Stimulated activated CD8-positive, alpha-beta memory T cell treated with anti-CD3 and anti-CD28 coated beads, Interleukin-4, amount 100 ng/mL, for 4 hours (primary cell): ENCODE measurements at places on chromosomes 12 and 14.

DNA sequence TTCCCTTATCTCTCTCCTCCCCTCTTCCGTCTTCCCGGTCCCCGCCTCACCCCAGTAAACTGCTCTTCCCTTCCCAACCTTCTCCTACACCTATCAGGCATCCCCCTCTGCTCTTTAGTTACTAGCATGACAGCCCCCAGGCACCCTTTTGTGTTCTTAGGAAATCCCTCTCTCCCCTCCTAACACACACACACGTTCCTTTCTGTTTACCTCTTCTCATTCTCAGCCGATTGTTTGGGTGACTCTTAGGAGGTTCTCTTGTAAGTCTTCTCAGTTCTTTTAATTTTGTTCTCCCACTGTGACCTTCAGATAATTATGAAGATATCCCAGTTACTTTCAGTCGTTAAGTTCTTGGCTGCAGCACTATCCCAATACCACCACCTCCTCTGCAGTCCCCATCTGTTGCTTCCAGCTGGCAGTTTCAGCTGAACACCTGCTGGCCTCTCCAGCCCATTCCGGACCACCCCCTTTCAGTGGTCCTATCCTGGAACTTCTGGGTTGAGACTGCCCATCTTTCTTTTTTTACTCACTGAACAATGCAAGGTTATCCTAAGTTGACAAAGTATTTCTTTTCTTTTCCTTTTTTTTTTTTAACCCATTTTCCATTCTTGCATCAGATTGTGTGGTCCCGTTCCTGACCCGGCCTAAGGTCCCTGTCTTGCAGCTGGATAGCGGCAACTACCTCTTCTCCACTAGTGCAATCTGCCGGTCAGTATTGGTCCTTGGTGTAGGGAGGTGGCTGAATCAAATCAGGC is 711 bp downstream of the MARS1 start:
- no peak for DNase-seq

DNA sequence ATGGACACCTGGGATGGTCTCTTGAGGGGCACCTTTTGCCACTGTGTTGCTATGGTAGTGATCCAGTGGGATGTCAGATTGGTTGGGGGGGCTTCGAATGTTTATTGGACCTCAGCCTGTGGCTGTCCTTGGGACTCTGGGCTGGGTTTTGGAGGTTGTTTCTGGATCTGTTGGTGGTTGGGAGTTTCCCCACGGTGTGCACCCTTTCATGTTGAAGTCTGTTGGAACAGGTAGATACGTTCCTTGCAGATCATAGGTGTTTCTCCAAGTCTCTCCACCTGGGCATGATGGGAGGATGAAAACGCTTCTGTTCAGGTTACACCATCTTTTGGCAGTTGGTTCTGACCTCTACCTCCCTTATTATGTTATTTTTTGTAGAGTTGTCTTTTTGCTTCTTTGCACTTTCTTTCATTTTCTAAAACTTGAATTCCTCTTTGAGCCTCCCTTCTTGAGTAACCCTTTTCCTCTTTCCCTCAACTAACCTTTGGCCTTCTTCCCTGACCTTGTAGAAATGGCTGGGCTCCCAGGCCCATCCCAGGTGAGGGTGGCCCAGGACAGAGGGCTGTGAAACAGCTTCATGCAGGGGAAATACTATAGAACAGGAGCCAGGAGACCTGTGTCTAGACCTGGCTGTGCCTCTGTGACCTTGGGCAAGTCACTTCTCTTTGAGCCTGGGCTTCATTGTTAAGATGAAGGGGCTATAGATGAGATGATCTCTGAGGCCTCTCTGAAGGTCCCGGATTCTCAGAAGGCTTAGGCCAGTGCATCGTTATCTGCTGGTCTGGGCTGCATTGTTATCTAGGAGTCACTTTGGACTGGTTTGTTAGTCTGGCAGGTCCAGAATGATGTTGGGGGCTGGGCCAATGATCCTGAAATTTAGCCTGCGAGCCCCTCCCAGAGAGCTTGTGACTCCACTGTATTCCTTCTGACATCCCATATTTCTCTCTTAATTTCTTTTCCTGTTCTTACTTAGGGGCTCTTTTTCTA is 2.0 kb downstream of the ATN1 start:
- no peak for DNase-seq

DNA sequence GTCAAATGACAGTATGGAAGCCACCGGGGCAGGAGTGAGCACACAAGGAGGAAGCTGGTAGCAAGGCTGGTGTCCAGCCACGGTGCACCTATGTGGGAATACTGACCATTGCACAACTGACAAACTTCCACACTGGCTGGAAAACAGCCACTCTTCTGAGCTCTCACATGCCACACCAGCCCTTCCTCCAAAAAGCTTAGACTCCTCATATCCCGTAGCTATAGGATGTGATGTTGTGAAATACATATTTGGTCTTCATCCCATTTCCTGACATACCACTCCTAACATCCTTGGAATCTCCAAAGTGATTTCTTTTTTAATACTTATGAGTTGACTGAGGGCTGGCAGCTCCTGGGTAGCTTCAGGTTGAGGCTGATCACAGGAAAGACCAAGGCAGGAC is 103.6 kb downstream of the NTF3 start:
- no peak for DNase-seq

DNA sequence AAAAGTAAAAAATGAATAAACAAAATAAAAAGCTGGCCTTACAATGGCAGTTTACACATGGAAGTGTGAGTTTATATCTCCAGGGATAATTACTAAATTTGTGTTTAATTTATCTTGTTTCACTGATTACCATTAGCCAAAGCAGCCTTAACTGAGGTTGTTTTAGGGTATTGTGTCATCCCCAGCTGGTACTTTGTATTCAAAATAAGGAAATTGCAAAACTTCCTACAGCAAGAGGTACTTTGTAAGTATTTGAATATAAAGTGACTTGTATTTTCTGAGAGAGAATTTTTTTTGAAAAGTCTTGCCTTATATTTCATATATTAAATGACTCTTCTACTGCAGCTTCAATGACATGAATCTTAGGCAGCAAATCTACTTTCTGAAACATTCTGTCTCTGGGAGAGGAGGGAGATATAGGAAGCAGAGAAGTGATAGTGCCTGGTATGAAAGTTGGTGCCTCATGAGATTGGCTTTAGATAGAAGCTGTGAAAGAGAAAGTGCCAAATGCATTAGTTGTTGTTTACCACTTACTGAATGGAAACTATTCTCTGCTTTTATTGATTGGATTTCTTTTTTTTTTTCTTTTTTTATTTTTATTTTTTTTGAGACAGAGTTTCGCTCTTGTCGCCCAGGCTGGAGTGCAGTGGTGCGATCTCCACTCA is 6.7 kb downstream of the FNTB start:
- no peak for DNase-seq

GRCh38 chr14:77270361-77271112 is 469 bp downstream of the NGB start:
- DNase-seq = no peak

DNA sequence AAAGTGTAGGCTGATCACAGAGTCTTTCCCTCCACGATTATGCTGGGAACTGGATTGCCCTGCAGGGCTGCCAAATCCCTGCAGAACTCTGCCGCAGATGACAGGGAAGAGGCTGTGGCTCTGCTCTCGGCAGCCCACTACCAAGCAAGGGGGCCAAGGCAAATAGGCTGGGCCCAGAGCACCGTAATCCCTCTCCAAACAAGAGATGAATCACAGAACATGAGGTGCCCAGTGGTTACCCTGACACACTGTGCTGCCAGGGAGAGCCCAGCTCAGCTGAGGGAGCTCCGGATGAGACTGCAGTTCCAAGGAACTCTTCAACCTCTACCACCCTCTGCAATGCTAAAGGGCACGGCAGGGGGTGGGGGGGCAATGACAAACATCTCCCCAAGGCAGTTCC is 33.9 kb downstream of the STON2 start:
- no peak for DNase-seq

DNA sequence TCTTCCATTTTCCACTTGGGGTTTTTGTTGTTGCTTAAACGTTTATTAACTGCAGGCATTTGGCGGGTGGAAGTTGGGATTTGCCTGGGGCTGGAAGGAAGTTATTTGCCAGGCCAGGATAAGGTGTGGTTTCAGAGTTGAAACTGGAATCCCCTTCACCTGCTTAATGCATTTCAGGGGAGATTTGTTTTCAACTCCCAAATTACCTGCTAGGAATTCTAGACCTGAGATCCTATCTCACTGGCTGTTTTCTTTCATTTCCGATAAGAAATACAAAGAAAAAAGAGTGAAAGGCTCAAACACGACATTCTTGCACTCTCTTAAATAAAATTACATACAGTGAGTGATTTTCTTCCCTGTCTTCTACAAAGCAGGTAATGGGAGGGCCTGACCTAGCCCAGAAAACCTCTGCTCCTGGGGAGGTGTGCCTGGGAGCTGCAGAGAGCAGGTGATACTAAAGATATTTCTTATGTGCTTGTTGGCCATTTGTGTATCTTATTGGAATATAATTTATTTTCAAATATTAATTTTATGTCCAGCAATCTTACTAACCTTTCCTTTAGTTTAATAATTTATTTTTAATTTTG is 278.2 kb downstream of the ZFP36L1 start:
- DNase-seq = no peak

DNA sequence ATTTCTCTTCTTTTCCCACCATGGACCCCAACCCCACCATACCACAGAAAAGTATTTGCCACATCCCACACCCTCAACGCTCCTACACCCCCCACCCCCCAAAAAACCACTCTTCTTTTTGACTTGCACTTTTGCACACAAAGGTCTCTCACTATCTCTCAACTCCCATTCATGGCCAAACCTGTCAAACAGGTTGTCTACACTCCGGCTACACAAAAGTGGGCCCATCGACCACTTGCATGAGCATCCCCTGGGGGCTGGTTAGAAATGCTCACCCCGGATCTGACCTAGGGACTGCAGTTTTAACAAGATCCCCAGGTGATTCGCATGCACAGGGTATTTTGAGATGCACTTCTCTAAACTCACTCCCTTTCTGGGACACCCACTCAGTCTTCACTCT is 248.2 kb downstream of the DPF3 start:
- no peak for DNase-seq

GRCh38 chr12:83932011-83932410 is 980.6 kb downstream of the SLC6A15 start:
- DNase-seq = no peak

DNA sequence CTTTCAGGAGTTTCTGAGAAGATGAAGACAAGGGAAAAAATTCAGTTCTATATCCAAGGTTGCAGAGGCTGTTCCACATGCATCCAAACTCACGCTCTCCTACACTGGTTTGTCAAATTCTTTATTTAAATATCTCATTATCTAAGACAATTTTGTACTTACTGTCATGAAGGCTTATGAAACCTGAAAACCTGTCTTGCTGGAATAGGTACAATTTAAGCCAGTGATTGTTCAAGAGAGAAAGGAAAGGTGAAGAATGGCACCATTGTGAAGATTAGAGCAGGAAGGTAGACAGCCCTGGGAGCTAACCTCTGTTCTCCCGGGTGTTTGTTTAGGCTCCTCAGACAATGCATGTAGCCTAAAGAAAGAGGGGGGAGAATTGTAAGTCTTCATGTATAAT is 315.1 kb upstream of the PRKD1 start:
- DNase-seq = no peak

- peak; percentile 12 for DNase-seq
Measured at GRCh38 chr12:117836999-117837736, 131.6 kb downstream of the KSR2 start.

- DNase-seq = no peak
Measured at GRCh38 chr12:29901585-29901984, 117.8 kb upstream of the TMTC1 start.

DNA sequence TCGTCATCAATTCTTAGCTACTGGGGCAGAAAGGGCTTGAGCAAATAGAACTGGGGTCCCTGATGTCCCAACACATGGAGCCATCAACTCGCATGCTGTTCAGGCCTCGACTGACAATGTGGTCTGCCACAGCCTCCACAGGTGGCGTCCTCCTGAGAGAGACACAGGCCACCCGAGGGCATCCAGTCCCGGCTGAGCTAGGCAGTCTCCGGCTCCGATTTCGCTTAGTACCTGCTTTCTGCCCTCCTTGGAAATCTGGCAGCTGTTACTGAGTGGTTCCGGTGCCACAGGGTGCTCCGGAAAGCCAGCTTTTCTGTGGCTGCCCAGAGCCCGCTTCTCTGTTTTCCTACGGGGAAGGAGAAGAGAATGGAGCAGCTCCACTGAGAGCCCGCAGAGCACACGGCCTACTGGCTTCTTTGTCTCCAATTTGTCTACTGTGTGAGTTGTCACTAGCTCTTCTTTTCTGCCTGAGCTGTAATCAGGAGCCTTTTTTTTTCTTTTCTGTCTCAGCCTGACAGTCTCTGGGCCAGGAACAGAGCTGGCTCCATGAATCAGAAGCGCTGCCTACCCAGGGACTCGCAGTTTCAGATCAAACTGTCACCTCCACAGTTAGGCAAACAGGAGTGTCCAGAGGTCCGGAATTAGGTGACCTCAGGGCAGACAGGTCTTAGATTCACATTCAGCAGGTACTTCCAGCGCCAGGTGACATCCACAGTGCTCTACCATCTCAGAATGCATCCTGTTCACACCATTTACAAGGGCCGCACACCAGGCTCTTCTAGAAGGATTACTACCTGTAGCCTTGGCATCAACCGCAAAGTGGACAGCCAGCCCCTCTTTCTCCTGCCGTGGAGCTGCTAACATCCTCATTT is 73.3 kb downstream of the MOK start:
- no peak for DNase-seq

DNA sequence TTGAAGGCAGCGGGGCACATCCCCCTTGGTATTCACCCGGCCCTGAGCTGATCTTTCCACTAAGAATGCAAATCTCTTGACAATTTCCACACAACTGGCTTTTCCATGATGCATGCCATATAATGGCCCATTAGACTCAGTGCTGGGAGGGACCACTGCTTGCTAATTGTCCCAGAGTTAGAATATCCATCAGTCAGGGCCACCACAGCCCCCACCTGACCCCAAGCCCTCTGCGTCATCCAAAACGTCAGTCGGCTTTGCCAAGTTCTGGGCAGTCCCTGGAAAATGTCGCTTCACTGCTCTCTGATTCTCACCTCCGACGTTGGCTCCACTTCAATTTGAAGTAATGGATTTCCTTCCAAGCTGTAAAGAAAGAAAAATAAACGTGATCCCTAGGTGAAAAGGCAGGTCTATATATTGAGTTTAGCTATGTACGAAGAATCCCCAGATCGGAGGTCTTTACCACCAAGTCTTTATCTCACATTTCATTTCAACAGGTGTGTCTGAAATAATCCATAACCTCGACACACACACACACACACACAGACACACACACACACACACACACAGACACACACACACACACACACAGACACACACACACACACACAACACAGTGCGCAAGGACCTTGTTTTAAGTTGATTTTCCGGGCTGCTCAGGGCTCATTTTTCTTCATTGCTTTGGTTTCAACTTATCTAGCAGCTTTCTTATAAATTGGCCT is 165.5 kb upstream of the NOS1 start:
- no peak for DNase-seq

- DNase-seq = no peak
Measured at GRCh38 chr14:72528059-72528862, 365.6 kb downstream of the DPF3 start.

DNA sequence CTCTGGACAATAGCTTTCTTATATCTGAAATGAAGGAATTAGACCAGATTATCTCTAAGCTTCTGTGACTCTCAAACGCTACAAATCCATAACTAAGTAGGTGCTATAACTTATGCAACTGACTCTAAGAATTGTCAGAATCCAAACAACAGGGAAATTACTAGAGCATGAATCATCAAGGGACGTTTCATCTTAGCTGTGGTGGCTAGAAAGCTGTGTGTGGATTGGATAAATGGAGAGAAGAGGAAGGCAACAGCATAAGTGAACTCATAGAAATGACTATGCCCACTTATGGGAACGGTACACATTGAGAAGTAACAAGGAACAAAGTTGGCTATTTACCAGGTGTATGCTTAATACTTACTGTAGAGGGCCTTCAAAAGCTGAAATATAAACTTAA is 96.0 kb upstream of the NEDD1 start:
- DNase-seq = no peak
